SW480 (cell line): ENCODE measurements at places on chromosomes 13 and 19.
A peak's percentile ranks its signal among the peaks of the same experiment; 100 is the strongest.

DNA sequence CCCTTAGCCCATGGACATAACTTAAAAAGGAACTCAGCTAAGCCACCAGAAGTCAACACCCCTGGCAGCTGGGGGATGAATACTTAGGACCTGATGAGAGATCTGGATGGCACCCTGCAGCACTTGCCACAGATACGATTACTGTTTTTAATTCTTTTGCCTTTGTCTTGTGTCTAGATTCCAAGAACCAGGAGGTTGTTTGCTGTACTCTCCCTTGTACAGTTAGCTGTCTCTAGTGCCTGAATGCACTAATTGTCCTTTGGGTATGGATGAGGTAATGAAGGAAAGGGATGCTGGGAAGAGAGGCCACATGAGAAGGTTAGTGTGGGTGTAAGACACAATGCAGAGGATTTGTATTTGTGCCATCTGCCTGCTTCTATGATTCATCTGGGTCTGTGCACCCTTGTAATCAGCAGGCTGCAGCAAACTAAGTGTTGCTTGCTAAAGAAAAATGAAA is 385.8 kb downstream of the KCNRG start:
- peak; percentile 48 for DNase-seq

GRCh38 chr19:5016781-5017180 is 47.9 kb downstream of the KDM4B start:
- DNase-seq, result no peak

- DNase-seq, result no peak
Measured at GRCh38 chr19:58566989-58567388, 6.1 kb downstream of the MZF1 start.

DNA sequence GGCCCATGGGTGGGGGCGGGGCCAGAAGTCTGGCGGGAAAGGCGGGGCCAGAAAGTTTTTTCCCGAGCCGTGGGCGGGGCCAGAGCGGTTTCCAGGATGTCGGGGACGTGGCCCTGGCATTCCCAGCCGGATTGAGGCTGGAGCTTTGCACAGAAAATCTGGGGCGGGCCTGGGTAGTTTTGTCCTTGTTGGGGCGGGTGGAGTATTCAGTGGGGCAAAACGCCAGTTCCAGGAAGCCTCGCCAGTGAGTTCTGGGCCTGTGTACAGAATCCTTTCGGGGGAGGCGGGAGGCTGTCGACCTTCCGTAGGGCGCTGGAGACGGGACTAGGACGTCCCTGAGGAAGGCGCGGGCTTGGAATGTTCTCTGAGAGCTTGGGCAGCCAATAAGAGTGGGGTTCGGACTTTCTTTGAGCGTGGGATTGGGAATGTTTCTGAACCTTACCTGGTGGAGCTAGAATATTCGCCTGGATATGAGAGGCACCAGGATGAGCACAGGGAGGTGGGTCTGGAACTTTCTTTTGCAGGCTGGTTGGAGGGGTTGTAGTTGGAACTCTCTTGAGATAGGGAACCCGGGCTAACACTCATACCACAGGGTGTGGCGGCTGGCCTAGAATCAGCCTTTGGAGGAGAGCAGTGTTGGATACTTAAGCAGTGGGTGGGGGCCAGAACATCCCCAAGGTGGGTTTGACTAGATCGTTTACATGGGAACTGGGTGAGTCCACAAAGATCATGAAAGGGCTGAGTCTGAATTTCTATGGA is 1.3 kb downstream of the CCDC9 start:
- DNase-seq, result no peak

- peak; percentile 69 for DNase-seq
Measured at GRCh38 chr13:35838356-35838755, 292.8 kb downstream of the DCLK1 start.

DNA sequence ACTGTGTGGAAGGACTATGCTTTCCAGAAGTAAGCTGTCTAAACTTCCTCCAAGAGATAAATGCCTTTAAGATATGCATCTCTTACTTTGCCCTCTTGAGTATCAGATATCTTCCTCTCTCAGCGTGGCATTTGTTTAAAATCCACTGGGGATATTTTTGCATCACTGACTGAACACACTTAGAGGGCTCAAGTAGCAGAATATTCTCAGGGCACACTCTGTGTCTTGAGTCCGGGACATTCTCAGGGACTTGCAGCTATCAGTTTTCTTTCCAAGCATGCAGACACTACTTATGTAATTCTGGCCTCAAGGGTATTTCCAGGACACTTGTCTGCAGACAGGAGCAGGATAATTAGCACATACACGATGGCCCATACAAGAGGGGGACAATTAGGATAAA is 84.7 kb downstream of the ERCC5 start:
- no peak for DNase-seq

DNA sequence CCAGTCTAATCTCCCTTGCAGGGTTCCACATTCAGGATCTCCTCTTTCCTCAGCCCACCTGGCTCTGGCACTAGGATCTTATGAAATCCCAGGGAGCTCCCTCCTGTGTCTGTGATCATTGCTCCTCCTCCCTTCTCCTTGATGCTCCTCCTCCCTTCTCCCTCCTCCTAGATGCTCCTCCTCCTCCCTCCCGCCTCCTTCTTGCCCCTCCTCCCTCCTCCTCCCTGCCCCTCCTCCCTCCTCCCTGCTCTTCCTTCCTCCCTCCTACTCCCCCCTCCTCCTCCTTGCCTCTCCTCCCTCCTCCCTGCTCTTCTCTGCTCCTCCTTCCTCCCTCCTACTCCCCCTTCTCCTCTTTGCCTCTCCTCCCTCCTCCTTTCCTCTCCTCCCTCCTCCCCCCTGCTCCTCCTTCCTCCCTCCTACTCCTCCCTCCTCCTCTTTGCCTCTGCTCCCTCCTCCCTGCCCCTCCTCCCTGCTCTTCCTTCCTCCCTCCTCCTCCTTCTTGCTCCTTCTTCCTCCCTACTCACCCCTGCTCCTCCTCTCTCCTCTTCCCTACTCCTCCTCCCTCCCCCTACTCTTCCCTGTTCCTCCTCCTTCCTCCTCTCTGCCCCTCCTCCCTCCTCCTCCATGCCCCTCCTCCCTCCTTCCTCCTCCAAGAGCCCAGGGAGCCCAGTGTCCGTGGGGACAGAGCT is 14.9 kb upstream of the ZBTB7A start:
- no peak for DNase-seq

DNA sequence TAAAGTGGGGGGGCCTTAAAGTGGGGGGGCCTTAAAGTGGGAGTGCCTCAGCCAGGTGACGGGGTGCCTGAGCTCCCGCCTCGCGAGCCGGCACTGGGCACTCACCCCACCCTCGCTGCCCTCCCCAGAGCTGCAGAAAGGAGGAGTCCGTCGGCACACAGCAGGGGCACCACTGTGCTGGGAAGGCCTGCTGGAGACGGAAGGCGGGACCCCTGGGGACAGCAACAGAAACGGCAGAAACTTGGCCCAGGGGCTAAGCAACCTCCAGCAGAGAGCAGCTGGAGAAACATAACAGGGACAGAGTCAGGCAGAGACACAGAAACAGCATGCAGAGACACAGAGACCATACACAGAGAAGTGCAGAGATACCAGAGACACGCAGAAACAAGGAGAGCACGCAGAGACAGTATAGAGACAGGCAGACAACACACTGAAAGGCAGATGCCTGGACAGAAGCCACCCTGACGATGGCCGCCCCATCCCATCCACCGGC is 7.9 kb downstream of the CFD start:
- DNase-seq, result no peak

DNA sequence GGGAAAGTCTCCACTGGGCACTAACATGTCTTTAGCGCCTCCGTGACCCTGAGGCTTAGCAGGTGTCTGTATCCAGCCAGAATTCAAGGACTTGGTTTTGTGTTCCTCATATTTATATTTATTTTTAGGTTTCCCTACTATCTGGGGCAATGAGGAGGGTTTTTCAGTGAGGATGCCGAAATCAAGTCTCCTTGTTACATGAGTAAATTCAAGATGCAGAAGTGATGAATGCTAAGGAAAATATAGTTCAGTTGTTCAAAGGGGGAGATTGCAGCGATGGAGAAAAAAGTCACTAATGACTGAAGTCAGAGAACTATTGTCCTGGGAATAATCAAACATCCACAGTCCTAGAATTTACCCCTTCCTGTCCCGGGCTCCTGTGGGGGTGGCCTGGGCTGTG is 791 bp upstream of the ADGRE2 start:
- DNase-seq, result no peak

GRCh38 chr13:46114613-46115012 is 9.8 kb upstream of the CPB2 start:
- no peak for DNase-seq

- no peak for DNase-seq
Measured at GRCh38 chr19:5478241-5478924, 23.2 kb downstream of the ZNRF4 start.

DNA sequence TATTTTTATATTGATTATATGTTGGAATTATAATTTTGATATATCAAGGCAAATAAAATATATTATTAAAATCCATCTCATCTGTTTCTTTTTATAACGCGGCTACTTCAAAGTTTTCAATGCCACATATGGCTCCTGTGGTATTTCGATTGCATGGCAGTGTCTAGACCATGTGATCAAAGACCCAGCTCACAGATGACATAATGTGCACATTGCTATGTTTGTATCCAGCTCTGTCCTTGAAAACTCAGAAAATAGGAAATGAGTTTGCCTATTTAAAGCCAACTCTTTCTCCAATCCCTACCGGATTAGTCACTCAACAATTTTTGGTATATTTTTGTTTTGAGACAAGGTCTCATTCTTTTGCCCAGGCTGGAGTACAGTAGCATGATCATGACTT is 26.2 kb downstream of the TMTC4 start:
- no peak for DNase-seq

- no peak for DNase-seq
Measured at GRCh38 chr13:89749888-89750287, 1597.6 kb upstream of the MIR17HG start.

- no peak for DNase-seq
Measured at GRCh38 chr13:44763615-44764301, 187.6 kb upstream of the TSC22D1 start.

- DNase-seq, result peak; percentile 73
Measured at GRCh38 chr19:44951179-44952159, 3.7 kb upstream of the CLPTM1 start.

- DNase-seq, result peak; percentile 76
Measured at GRCh38 chr19:17511724-17512573, 500 bp downstream of the PGLS start.

- DNase-seq, result no peak
Measured at GRCh38 chr13:77979721-77980385, 61.2 kb upstream of the EDNRB start.

DNA sequence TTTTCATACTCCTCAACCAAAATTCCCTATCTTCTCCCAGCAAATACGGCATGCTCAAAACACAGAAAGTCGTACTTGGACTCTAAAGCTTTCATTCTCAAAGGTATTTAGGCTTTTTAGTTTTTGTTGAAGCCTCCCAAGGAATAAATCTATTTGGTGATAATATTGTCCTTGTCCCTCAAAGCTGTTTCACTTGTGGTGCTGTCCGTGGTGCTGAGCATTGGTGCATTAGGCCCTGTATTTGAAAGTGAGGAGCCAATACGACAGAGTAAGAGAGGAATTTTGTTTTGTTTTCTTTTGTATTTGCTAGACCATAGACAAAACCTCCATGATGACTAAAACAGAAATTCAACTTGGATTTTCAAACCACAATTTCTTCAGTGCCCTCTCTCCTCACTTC is 3.2 kb upstream of the LGALS13 start:
- DNase-seq, result peak; percentile 21

DNA sequence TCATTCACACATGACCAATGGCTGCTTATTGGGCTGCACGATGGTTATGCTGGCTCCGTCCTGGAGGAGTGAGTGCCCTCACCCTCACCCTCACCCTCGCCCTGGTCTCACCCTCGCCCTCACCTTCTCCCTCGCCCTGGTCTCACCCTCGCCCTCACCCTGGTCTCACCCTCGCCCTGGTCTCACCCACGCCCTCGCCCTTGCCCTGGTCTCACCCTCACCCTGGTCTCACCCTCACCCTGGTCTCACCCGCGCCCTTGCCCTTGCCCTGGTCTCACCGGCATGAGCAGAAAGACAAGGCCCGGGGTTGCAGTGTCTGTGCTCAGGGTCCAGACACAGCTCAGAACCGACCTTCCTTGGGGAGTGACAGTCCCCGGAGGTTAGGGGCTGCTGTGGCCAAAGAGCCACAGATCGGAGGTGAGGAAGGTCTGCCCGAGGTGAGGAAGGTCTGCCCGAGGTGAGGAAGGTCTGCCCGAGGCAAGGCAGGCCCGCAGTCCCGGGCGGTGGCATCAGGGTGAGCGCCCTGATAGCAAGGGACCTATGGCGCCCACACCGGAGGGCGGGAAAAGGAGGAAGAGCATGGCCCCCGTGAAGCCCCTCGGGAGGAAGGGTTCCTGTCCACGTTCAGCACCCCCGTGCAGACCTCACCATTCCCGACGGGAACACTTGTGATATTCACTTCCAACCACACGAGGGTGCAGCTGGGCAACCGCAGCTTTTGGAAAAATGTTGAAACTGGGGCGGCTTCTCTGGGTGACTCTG is 65.6 kb downstream of the MCF2L start:
- peak; percentile 26 for DNase-seq

- peak; percentile 44 for DNase-seq
Measured at GRCh38 chr13:33087091-33087490, 70.9 kb downstream of the KL start.

DNA sequence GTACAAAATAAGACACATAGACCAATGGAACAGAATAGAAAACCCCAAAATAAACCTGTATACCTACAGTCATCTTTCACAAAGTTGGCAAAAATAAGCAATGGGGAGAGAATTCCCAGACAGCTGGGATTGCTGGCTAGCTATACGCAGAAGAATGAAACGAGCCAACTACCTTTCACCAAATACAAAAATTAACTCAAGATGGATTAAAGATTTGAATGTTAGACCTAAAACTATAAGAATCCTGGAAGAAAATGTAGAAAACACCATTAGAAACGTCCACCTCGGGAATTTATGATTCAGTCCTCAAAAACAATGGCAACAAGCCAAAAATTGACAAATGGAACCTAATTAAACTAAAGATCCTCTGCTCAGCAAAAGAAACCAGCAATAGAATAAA is 408.1 kb upstream of the SLITRK1 start:
- no peak for DNase-seq

DNA sequence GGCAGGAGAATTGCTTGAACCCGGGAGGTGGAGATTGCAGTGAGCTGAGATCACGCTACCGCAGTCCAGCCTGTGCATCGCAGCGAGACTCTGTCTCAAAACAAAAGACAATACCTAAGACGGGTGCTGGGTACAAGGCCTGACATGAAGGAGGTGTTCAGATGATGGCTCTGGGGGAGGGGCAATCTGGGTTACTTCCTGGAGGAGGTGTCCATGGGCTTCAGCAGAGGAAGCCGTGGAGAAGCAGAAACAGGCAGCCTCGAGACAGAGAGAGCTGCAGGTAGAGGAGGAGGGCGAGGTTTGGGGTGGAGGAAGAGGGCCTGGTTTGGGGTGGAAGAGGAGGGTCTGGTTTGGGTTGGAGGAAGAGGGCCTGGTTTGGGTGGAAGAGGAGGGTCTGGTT is 3.6 kb downstream of the MISP start:
- no peak for DNase-seq

DNA sequence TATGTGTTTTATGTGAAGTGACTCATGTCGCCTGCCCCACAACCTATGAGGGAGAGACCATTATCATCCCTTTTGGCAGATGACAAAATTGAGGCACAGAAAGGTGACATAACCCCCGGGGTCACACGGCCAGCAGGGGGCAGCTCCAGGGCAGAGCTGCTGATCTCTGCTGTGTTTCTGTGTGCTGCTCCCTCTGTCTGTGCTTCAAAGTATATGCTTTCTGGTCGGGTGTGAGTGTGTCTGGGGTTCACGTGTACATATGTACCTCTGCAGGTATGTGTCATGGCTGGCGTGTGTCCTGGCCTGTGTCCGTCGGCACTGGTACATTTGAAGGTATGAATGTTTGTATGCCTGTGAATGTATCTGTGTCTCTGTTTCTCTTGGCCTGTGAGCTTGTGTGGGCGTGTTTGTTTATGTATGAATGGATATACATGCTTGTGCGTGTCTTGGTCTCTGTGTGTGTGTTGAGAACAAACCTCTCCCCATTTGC is 7.1 kb downstream of the LIPE start:
- peak; percentile 79 for DNase-seq
